ENCODE measurements at places on chromosomes 1 and 21.

DNA sequence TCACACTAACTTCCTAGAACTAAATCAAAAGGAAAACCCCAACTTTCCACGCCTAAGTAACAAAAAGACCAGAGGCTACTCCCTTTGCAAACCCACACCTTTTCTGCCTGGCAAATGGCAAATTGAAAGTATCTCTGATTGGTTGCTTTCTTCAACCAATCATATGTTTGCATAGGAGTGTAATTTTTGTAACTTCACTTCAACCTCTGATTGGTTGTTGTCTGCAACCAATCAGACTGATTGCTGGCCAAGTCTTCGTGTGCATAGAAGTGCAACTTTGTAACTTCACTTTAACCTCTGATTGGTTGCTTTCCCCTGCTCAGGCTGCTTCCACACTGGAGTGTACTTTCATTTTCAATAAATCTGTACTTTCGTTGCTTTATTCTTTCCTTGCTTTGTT lies 36.9 kb upstream of the PADI2 start:
- DNase-seq, result peak; percentile 29

DNA sequence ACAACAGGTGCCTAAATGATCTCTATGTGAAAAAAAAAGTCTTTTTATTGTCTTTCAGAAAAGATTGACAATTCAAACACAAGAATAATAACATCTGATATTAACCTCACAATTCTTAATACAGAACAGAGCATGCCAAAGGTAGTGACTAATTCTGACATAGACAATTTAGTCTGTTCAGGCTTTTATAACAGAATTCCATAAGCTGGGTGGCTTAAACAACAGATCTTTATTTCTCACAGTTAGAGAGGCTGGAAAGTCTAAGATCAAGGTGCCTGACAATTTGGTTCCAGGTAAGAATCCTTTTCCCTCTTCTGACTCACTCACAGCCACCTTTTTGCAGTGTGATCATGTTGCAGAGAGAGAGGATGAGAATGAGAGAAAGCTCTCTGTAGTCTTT lies 27.0 kb downstream of the DPYD start:
- peak; percentile 24 for DNase-seq

DNA sequence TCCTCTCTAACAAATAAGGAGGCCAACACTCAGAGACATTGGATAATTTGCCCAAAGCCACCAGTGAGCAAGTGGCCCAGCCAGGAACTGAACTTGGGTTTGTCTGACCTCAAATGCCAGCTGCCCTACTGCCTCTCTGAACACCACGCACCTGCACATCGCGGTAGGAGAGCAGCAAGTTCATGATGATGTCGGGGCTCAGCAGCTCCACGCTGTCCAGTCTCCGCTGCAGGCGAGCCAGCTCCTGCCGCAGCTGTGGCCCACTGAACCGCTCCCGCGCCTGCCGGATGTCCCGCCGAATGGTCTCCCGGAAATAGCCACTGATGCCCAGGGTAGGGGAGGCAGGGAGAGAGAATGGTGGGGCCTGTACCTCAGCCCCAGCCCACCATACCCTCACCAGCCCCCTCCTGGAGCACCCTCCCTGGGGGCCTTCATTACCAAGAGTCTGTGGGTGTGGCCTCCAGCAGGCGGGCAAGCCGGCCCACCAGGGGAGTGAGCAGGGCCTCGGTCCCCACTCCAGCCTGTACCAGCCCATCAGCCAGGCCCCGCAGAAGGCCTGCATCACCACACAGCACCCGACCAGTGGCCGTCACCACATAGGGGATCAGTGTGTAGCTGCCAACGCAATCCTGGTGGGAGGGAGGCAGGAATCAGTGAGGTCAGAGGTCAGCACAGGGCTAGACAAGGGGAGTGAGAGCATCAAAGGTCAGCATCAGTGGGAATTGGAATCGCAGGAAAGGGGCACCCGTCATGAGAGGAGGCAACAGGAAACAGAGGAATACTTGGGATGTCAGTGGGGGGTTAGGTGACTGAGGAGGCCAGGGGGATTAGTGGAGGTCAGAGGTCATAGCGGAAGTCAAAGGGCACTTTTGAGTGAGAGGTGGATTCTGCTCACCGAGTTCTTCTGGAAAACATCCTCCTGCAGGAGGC lies 2.7 kb downstream of the MAP3K6 start:
- DNase-seq, result no peak

DNA sequence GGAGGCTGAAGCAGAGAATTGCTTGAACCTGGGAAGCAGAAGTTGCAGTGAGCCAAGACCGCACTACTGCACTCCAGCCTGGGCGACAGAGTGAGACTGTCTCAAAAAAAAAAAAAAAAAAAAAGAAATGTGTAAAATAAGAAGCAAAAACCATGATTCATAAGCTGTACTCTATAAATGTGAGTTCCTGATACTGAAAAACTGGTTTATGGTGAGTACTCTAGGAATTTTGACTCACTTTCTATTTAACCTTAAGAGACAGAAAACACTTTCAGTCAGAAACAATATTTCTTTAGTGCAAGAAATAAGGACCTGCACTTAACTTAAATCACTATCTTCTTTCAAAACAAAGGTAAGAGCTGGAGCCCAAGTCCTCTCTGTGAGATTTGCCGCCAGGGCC lies 19.9 kb upstream of the POU2F1 start:
- DNase-seq, result no peak

DNA sequence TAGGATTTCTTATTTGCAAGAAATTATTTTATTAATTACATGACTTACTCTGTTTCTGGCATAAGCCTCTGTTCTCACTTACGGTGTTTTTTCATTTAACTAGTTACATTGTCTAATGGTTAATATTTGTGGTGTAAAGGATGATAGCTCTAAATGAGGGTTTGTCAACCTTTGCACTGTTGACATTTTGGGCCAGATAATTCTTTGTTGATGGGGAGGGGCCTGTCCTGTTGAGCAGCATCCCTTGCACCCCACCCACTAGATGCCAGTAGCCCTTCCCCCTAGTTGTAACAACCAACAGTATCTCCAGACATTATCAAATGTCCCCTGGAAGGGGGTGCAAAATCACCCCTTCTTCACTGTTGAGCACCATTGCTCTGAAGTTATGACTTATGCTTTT lies 83.6 kb upstream of the SLC44A3 start:
- no peak for DNase-seq

DNA sequence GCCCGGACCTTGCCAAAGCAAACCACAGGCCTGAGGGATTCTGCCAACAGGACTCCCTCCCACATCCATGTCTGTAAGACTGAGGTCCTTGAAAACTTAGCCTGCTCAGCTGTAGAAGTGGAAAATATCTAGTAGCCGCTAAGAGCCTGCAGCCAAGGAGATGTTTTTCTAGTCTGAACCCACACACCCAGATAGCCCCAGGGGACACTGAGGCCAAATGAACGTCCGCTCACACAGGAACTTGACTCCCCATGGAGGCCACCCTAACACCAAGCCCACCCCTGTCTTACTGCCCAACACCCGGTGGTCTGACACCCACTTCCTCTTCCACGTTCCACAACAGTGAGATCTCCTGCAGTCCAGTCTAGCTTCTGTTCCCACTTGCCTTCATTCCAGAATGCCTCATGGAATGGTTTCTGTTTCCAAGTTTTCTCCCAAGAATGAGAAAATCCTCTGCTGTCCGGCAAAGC lies 174.8 kb downstream of the PLPP3 start:
- peak; percentile 62 for DNase-seq

DNA sequence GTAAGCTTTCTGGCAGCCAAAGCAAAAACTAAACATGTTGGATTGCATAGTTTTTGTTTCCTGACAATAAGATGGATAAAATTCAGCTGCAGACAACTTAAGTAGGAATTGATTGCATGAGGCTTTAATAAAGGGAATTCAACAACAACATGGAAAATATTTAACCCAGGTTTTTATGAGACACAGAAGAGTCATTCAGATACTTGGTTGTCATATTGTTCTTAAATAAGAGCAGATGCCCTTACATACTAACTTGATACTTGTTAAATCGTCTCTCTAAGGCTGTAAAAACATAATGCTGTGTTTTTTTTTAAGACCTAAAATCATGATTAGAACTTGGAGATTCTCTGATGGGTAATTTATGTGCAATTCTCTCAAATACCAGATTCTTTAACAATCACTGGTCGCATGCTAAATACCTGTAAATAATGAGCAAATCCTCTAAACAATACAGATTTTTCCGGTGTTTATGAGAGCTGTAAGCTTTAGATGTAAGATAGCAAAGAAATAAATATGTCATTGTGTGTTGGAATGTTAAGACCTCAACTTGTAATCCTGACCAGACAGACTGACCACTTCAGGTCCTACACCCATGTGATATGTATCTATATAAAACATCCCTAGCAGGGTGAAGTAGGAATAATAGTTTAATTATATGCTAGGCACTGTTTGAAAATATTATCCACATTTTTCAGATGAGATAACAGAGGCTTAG lies 37.8 kb upstream of the CD34 start:
- DNase-seq, result no peak

- DNase-seq, result peak; percentile 23
Observed at GRCh38 chr1:41861535-41862383, 57.0 kb downstream of the HIVEP3 start.

- no peak for DNase-seq
Observed at GRCh38 chr1:215761446-215761845, 194.3 kb downstream of the KCTD3 start.

- DNase-seq, result no peak
Observed at GRCh38 chr1:180925471-180926051, 12.9 kb downstream of the KIAA1614 start.

- DNase-seq, result no peak
Observed at GRCh38 chr1:183155939-183156338, 30.1 kb upstream of the LAMC2 start.

- DNase-seq, result no peak
Observed at GRCh38 chr1:150777544-150777943, 12.0 kb upstream of the CTSS start.

DNA sequence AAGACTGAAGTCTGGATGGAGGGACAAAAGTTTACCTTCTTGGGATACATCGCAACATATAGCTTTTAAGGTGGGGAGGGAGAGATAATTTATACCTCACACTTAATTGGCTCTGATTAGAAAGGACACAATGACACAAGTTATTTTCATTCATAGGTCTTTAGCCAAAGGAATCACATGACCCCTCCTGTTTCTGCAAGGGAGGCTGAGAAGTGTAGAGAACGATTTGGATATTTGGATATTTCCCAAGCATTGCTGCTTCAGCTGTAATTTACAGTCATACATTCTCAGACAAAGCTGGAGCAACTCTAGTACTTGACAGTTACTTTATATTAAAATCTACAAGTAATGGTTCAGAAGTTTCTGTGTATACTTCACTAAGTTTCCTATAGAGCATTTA lies 24.2 kb downstream of the DAP3 start:
- DNase-seq, result no peak

DNA sequence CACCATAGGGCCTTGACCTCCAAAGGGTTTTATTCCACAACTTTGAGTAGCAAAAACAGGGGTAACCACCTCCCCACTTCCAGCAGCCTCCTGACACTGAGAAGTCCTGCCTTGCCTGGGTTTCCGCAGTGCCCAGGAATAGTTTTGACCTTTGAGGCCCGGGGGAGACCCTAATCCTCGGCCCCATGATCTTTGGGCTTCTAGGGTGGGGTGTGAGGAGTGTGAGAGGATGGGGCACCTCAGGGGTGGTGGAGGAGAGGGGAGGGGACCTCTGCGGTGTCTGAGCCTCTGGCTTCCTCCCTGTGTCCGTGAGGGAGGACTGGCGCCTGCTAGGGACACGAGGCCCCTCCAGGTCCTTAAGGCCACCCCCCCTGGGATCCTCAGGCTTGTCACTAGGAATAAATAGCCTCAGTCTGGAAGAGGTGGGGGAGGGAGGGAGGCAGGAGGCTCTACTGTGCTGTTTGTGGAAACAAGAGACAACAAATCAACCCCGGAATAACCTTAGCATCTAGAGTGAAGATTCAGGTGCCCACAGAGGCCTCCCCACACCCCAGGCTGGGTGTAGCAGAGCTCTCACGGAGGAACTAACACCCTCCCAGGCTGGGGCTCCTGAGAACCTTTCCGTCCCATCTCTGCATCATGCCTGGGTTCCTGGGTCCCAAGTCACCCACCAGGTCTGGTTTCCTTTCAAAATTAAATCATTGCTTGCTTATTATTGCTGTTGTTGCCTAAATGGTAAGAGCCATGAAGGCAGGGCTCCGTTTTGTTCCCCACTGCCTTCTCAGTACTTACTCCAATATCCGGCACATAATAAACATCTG lies 904 bp upstream of the FHL3 start:
- no peak for DNase-seq

DNA sequence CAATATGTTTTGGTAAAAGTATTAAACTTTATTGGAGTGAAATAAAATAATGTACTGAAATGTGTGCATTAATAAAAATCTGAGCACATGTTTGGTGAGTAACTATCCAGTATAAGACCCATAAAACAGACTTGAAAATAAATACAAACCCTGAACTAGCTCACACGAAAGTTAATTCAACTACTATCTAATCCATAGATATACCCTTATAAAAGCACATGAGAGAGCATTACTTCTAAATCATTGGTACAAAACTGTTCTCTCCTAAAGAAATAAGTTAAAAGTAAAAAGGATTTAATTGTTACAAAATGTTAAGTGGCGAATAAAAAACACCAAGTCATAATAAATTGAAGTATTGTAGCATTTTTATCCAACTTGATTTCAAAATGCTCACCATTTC lies 295.6 kb downstream of the PTPRC start:
- no peak for DNase-seq

DNA sequence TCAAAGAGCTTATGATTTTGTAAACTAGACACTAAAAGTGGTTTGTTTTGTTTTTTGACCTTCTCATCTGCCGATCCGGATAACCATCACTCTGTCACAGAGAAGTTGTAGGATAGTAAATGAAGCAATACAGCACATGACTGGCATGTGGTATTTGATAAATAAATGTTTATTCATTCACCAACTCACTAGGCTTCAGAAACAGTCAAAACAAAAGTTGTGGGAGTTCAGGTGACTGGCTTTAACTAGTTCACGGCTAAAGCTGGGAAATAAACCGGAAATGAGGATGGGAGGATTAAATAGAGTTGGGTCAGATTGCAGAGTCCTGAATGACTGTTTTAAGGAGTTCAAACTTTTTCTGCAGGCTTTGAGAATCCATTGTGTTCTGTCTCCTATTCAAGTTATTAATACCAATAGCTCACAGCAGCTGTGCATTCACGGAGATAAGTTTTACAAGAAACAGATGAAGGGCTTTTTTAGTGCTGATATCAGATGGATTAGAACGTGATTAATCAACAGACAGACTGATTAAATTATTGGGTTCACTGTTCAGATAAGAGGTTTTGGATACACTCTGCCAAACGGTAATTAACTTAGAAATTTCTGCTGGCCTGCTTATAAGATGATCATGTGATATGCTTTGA lies 463.3 kb downstream of the DPYD start:
- DNase-seq, result no peak

DNA sequence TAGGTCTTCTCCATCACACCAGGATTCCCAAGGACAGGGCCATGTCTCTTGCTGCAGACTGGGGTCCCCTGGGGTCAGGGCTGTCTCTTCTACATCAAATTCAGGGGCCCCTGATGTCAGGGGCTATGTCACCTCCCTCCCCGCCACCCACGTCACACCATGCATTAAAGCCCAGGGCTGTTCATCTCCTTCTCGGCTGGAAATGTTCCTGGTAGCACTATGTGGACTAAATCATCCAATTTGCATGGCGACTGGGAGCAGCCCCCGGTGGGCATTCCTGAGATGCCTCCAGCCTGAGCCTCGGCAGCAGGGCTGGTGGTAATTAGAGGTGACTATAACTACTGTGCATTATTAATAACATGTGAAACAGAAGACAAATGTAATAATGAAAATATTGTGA lies 151.7 kb upstream of the HMGB4 start:
- no peak for DNase-seq
